Endothelial cell of umbilical vein (primary cell): ENCODE measurements at places on chromosomes 16 and 17. TPM values are rescaled to one million over a fixed set of nuclear protein-coding genes. Genes with fewer than 3 reads are reported as not detected.

DNA sequence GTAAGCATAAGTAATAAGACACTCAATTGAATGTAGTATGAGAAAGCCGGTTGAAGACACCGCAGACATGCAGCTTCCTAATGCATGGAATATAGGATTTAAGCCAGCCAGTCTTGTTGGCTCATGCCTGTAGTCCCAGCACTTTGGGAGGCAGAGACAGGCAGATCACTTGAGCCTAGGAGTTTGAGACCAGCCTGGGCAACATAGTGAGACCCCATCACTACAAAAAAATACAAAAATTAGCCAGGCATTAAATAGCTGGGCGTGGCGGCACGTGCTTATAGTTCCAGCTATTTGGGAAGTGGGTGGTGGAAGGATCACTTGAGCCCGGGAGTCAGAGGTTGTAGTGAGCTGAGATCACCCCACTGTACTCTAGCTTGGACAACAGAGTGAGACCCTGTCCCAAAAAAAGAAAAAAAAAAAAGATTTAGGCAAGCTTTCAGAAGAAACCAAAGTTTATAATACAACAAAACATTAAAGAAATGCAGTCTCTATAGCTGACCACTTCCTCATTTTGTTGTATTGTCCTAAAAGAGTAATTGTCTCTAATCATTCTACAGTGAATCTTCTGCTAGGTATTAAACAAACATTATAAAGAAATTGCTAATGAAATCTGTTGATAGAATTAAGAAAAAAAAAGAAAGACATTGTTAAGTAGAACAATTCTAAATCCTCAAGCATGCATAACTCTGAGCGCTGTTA, 68.6 kb upstream of the KIFC3 start:
- H3K4me3 ChIP-seq = no peak overlapping the region
- DNase-seq = no peak
- H3K36me3 ChIP-seq = no peaks in the 10 kb centered on the region
- no peaks in the 10 kb centered on the region for H3K27me3 ChIP-seq

- peak overlapping the region; percentile 83 for H3K27ac ChIP-seq
- peaks cover 6% of the 10 kb centered on the region for H3K4me1 ChIP-seq
- DNase-seq = peak; percentile 70
- H3K36me3 ChIP-seq = no peaks in the 10 kb centered on the region
- peak overlapping the region; percentile 64 for H3K4me3 ChIP-seq
Observed at GRCh38 chr17:43720311-43721060, 38.1 kb downstream of the SOST start.

GRCh38 chr16:89815639-89816348, 653 bp downstream of the FANCA start:
- no peaks in the 10 kb centered on the region for H3K36me3 ChIP-seq
- no peak for DNase-seq
- peak overlapping the region; percentile 47 for H3K4me3 ChIP-seq
- peak overlapping the region; percentile 73 for H3K27ac ChIP-seq
- H3K4me1 ChIP-seq = peaks cover 6% of the 10 kb centered on the region

NPIPA8 gene
- total RNA-seq = 0.51 and 9.4 TPM in 2 replicates

KRTAP2-2 gene
- total RNA-seq = not detected in 2 replicates

QPRT gene
- 0.28 and 0.44 TPM in 2 replicates for total RNA-seq
